ENCODE measurements at places on chromosomes 3 and 15.

- no peak for DNase-seq
Measured at GRCh38 chr3:44984335-44984734, 8.3 kb downstream of the EXOSC7 start.

DNA sequence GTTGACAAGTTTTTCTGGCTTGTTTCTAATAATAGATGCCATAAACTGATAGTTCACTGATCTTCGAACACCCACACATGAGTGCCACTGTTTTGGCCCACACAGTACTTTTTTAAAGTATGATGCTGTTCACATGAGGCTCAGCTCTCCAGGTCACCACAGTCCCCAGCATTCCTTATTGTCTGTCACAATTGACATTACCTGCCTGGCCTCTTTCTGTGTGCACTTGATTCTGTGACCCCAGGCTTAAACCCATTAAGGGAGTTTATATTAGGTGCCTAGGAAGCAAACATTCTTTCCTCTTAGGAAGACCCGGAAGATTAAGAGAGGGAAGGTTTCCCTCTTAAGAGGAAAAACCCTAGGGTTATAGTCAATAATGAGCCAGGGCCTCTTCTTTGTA lies 24.2 kb upstream of the LRRFIP2 start:
- no peak for DNase-seq

- DNase-seq, result peak; percentile 43
Measured at GRCh38 chr3:97882975-97883598, 61.3 kb downstream of the CRYBG3 start.

DNA sequence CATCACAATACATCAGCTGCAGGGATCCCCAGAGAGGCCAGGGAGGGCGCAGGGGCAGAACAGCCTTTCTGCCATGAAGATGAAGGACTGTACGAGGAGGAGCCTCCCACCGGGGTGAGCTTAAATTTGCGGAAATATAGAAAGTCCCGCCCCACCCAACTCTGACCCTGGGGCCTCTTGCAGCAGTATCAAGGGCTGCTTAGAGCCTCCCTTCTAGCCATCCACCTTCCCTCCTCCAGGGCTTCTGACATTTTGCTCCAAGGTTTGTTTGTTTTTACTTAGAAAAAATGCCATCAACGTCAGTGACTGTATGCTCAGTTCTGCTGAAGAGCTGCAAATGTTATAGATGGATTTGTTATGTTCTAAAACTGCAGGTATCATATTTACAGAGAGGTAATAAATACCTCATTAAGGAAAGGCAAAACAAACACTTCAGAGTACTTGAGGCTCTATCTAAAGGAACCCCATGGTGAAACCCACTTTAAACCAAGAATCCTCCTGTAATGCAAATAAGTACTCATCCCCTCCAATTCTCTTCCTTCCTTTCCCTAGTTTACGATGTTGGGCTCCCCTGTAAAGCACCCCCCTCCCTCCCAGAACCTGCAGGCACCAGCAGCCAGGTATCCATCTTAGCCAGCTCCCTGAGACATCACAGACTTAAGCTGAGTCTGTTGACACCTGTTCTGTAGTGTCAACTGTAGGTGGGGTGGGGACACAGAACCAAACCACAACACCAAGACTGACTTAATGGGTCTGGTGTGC lies 30.5 kb downstream of the RFTN1 start:
- DNase-seq, result peak; percentile 87

DNA sequence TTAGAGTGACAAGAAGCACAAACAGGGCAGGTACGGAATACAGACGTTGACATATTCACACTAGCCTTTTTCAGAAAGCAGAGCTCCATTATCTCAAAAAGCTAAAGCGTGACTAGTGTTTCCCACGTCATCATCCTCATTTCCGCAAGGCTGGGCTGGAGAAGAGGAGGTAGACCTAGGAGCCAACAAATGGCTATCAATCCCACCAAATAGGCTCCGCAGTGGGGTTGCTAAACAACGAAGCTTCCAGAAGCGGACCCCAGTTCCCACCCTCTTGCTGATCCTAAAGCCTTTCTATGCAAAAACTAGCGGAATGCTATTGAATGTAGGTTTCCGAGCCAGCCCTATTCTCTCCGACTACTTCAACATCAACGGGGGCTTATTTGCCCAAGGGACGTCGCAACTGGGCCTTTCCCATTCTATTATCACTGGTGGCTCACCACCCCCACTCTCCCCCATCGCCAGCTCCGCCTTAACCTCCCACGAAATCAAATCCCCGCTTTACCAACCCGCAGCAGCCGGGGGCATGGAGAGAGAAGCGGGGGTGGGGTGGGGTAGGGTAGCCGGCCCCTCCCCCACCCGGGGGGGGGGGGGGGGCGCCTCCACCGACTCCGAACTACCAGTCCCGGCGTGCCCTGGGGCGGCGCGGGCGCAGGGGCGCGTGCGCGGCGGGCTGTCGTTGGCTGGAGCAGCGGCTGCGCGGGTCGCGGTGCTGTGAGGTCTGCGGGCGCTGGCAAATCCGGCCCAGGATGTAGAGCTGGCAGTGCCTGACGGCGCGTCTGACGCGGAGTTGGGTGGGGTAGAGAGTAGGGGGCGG lies at the start of gene MORF4L1:
TSS of gene MORF4L1 (plus strand) at position 736 of the 817 bp plus-strand sequence. CDS start 128 bp downstream, outside the sequence.
- peak; percentile 93 for DNase-seq

All from DMS53 (cell line).